ENCODE measurements at places on chromosomes 13 and 19.

DNA sequence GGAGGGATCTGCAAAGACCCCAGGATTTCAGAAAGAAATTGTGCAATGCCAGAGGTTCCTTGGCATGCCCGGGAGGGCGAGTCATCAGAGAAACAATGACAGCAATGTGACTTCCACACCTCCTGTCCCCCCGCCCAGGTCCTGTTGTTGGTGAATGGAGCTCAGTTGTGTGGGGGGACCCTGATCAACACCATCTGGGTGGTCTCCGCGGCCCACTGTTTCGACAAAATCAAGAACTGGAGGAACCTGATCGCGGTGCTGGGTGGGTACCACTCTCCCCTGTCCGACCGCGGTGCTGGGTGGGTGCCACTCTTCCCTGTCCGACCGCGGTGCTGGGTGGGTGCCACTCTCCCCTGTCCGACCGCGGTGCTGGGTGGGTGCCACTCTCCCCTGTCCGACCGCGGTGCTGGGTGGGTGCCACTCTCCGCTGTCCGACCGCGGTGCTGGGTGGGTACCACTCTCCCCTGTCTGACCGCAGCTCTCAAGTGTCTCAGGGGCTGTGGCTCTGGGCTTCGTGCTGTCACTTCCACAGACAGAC lies 5.2 kb upstream of the F10 start:
- DNase-seq = no peak

DNA sequence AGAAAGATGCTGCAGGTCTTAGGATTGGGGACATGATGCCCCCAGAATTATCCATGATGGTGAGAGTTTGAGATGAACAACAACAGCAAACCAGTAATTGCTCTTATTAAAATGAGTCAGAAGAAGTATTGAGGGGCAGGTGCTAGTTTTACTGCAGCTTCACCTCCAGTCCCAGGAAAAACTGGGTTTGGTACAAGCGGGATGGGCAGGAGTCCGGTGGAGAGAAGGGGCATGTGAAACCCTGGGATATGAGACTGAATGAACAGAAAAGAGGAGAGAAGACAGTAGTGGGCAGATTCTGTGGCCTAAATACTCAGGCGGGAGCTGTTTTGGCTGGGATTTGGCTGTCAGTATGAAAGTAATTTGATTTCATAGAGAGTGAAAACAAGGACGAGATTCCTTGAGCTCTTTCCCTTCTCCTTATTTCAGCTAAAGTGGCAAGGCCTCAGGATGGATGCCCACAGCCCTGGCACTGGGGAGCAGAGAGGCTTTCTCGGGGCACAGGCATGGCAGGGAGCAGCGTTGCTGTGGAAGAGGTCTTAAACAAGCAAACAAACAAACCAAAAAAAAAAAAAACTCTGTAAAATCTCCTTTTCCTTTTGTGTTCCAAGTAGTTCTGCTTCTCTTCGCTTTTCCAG lies 30.7 kb downstream of the NFIX start:
- no peak for DNase-seq

DNA sequence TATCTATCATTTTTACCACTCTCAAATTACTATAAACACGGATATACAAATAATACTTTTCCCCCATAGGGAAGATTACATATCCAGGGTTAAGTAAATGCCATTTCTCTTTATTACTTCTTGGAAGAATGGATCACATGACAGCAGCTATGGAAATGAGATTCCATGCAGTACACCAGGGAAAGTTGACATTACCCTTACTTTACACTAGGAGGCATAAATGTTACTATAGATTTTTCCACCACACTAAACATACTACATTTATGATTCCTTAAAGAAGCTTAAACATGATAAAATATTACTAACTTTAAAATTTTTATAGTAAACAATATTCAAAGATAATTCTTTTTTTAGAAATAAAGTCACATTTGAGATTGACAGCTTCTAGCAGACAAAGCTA lies 611.4 kb downstream of the PCDH9 start:
- DNase-seq = no peak

- no peak for DNase-seq
These were observed 112.5 kb downstream of the ESD start for GRCh38 chr13:46684287-46685001.

DNA sequence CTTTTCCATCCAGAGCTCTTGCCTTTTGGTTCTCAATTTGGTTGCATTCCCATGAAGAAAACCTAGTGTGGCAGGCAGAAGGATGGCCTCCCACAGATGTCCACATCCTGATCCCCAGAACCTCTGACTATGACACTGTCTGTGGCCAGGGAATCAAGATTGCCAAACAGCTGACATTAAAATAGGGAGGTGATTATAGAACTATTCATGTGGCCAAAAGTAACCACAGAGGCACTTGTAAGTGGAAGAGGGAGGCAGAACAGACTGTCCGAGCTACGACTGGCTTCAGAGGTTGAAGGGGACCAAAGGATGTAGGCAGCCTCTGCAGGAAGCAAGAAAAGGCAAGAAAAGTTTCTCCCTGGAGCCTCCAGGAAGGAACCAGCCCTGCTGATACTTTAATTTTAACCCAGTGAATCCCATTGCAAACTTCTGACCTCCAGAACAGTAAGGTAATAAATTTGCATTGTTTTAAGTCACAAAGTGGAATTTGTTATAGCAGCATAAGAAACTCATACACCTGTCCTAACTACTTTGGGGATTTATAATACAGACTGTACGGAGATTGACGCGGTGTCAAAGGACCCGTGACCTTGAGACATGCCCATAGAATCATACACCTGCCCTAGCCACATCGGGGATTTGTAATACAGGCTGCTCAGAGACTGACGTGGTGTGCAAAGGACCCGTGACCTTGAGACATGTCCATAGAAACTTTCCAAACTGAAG lies 106.5 kb downstream of the ATP11A start:
- DNase-seq = no peak
